Osteoblast (primary cell): ENCODE measurements at places on chromosomes 11 and 22.

DNA sequence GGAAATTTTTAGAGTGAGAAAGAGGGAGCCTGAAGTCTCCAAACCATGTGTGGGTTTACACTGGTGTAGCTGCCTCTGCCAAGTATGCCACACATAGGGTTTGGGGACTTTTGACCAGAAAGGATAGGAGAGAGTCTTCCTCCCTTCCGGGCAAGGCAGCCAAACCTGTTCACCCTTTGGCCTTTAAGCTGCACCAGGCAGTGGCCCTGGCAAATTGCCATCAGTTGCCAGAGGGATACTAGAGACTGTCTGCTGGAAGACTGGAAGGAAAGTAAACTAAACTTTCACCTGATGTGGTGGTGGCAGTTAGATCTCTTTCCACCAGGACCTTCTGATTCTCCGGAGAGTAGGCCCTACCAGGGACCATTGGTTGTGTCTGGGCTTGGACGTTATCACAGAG is 1263.2 kb downstream of the FAM181B start:
- H3K36me3 ChIP-seq = no peaks in the 10 kb centered on the region
- no peaks in the 10 kb centered on the region for H3K4me1 ChIP-seq
- no peak for DNase-seq
- no peak overlapping the region for H3K4me3 ChIP-seq
- H3K27ac ChIP-seq = no peak overlapping the region

DNA sequence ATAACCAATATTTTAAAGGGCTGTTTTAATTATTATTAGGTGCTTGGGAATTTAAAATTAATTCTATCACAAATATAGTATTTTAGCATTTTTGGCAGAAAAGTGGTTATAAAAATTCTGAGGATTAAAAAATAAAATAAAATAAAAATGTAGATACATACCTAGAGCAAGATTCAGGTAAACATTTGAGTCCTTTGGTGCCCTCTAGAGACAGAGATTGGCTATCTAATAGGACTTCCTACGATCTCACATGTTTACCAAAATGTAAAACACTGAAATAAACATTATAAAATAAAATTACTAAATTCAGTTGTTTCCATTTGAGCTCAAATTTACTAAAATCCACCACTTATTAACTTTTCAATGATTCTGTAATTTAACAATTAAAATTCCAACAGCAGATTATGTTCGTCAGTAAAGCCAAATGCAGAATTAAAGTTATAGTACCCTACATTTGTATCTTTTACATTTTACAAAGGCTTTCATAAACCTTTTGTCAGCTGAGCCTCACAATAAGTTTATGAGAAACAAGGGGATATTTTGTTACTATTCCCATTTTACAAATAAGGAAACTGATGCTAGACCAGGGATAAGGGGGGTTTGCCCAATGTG is 27.7 kb downstream of the SLC36A4 start:
- H3K4me1 ChIP-seq = no peaks in the 10 kb centered on the region
- H3K27me3 ChIP-seq = no peaks in the 10 kb centered on the region
- DNase-seq = no peak
- no peak overlapping the region for H3K4me3 ChIP-seq

DNA sequence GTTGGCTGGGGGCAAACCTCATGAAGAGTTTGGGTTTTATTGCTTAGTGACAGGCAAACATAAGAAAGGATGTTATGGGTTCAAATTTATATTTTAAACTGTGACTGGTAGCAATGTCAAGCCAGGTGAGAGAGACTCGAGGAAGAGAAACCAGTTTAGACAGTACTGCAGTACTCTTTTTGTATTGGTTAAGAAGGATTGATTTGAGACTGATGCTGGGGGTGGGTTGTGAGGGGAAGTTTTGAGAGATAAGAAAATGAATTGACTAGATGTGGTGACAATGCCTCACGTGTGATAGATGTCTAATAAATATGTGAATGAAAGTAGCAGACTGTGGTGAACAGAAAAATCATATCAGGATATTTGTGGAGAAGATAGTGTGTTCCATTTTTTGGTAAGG is 142.4 kb downstream of the DDX10 start:
- H3K4me1 ChIP-seq = peaks cover 16% of the 10 kb centered on the region
- no peaks in the 10 kb centered on the region for H3K36me3 ChIP-seq
- no peak for DNase-seq
- no peaks in the 10 kb centered on the region for H3K27me3 ChIP-seq
- no peak overlapping the region for H3K4me3 ChIP-seq

DNA sequence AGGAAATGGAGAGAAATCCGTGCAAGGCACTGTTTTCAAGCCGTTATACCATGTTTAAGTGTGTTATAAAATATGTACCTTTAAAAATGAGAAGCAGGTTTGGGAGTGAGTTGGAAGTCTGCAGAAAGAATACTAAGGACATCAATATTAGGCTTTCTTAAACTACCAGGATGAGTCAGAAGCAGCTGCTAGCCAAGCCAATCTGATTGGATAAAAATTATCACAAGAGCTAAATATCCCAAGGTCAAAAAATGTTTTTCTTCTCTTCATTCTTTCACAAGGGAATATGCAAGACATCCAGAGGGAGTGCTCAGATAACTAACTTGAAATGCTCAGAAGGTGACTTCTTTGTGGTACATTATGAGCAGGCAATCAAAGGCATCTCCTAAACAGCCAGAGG is 19.3 kb upstream of the CKAP5 start:
- DNase-seq = peak; percentile 88
- no peak overlapping the region for H3K4me3 ChIP-seq
- H3K27ac ChIP-seq = no peak overlapping the region
- H3K36me3 ChIP-seq = no peaks in the 10 kb centered on the region

- H3K4me3 ChIP-seq = no peak overlapping the region
- no peak overlapping the region for H3K27ac ChIP-seq
- no peaks in the 10 kb centered on the region for H3K4me1 ChIP-seq
- H3K36me3 ChIP-seq = no peaks in the 10 kb centered on the region
Measured at GRCh38 chr22:43365715-43366440, 22.7 kb upstream of the SCUBE1 start.

DNA sequence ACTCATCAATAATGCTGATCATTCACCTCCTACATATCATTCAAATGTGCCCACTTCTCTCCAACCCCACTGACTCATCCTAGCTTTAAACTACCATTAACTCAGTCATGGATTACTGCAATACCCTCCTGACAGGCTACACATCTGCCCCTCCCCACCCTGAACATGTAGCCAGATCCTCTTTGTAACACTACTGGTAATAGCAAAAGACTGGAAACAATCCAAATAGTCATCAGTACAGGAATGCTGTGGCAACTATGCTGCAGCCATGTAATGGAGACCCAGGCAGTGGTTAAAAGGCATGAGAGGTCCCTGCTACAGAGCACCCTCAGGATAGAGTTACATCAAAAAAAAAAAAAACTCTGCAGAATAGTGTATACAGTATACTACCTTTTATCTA is 16.6 kb downstream of the SLC43A3 start:
- no peak for DNase-seq
- H3K27ac ChIP-seq = peak overlapping the region; percentile 31
- H3K4me3 ChIP-seq = no peak overlapping the region

DNA sequence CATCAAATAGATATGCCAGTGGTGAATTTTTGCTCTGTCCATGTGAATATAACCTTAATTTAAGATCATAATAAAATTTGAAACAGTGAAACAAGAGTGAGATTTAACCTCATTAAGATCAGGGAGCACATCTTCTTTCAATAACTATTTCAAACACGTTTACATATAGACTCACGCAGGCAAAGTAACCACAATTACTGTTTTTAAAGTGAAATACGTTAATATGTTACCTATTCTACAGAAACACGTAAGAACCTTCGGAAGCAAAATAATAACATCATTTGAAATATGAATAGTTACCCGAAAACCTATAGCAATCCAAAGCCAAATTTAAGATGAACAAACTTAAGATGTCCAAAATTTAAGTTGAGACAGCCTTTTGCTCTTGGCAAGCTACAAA is 136.2 kb upstream of the ZC3H12C start:
- no peak overlapping the region for H3K4me3 ChIP-seq
- no peaks in the 10 kb centered on the region for H3K36me3 ChIP-seq
- H3K27me3 ChIP-seq = no peaks in the 10 kb centered on the region
- DNase-seq = no peak

- no peak overlapping the region for H3K27ac ChIP-seq
- no peaks in the 10 kb centered on the region for H3K4me1 ChIP-seq
- DNase-seq = peak; percentile 63
- H3K36me3 ChIP-seq = no peaks in the 10 kb centered on the region
Measured at GRCh38 chr11:29623144-29623722, 393.6 kb downstream of the KCNA4 start.
